ENCODE measurements at places on chromosomes 11 and 22.

DNA sequence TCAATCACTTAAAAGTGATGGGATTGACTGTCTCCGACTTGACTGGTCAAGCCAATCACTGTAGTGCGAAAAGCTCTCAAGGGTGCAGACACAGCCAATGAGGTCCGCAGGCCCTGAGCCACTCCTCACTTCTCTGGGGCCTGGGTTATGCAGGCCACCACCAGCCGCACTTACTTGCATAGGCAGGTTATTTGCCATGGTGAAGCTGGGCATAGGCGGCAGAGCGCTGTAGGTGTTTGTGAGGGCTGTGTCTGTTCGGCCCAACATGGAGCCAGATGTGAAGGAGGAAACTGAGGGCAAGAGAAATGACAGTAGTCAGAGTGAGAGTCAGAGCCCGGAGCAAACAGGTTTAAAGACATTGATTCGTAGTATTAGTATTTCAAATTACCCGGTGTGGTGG lies 17.9 kb downstream of the PAX6 start:
- no peak for DNase-seq

GRCh38 chr11:92397221-92397755 lies 172.7 kb downstream of the FAT3 start:
- no peak for DNase-seq

DNA sequence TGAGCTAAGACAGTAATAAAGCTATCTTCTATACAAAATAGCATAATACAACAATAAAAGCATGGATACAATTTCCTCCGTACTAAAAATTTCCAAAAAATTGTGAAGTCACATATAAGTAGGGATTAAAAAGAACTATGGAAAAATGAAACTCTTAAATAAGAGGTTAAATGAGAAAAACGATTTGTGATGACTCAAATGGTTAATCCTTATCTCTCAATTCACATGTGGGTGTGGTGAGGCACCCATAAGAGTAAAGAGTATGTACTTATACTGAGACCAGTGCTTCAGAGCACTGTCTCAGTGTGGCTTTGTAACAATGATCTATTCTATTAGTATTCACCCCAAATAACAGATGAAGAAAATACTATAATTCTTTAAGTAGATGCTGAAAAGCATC lies 25.0 kb upstream of the CCDC34 start:
- no peak for DNase-seq

DNA sequence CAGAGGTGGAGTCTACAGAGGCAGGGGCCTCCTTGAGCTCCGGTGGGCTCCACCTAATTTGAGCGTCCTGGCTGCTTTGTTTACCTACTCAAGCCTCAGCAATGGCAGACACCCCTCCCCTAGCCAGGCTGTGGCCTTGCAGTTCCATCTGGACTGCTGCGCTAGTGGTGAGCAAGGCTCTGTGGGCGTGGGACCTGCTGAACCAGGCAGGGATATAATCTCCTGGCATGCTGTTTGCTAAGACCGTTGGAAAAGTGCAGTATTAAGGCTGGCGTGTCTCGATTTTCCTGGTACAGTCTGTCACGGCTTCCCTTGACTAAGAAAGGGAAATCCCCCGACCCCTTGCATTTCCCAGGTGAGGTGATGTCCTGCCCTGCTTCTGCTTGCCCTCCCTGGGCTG lies 77.7 kb downstream of the GDPD4 start:
- no peak for DNase-seq

DNA sequence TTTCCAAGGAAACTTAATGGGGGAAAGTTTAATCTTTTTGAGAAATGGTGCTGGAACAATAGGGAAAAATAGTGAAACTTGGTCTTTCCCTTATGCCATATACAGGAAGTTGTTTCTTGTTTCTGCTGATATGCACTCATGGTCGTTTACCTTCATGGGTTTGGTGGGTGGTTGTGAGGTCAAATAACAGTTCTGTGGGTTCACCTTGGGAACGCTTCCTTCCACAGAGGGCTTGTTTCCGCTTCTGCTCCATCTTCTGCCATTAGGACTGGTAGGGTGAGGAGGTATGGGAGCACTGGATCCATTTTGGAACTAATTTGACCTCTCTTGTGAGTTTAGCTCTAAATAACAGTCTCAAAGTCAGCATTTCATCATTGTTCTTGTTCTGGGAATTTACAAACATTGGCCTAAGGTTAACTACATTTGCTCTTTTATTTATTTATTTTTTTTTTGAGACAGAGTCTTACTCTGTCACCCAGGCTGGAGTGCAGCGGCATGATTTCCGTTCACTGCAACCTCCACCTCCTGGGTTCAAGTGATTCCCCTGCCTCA lies 17.6 kb upstream of the RELA start:
- no peak for DNase-seq

All from T-helper 2 cell (primary cell).